NCI-H2081 treated with DMSO at 0.1 percent for 48 hours (cell line): ENCODE measurements at places on chromosomes 2 and 18.

- DNase-seq = no peak
These were observed 2.9 kb upstream of the SEMA4C start for GRCh38 chr2:96872591-96873349.

- no peak for DNase-seq
These were observed 104.4 kb downstream of the LIPG start for GRCh38 chr18:49666045-49666775.

DNA sequence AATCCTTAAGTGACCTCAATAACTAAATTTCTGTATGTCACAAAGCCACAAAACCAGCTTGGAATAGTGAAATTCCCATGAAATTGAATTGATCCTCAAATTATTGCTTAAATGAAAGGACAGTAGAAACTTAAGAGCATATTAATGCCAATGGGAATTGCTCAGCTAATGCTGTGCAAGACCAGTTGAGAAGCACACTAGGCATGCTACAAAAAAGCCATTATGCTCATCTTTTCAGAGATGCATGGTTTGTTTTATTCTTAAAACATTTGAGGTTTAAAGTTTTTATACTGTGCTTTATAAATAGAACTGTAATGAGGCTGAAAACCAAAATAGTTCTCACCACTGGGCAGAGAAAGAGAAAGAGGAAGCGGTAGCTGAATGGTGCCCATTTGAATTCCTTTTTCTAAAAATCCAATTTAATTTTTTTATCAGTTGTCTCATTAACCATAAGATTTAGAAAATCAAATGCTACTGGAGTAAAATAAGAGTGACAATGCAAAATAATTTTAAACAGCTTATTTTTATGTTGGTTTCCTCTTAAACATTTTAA is 98.6 kb downstream of the LNPK start:
- DNase-seq = no peak

DNA sequence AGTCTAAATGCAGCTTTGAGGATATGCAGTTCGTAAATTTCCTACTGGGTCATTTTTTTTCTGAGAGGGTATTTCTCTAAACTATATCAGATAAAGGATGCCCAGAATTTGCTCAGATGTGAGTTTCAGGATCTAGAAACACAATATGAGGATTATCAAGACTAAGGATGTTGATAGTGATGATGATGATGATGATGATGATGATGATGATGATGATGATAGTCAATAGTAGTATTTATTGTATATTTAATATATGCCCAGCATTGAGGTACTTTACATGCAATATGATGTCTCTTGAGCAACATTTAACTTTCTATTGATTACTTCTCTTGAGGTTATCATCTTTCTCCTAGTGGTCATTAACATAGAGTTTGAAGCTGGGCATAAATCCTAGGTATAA is 222.1 kb upstream of the NRP2 start:
- DNase-seq = no peak

DNA sequence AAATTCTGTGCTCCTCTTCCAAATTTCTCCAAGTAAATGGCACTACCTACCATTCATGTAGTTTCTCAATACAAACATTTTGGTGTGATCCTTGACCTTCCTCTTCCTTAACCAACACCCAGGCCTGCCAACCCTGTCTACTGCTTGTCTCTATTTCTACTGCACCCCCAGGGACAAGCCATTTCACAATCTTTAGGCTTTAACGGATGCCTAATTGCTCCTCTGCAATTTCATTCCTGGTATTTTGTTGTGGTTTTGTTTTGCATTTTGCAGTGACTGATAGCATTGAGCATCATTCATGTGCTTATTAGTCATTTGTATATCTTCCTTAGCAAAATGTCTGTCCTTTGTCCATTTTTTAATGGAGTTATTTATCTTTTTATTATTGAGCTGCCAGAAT is 10.0 kb downstream of the FAP start:
- no peak for DNase-seq

- no peak for DNase-seq
These were observed 7.6 kb downstream of the TRIP12 start for GRCh38 chr2:229914171-229914570.

DNA sequence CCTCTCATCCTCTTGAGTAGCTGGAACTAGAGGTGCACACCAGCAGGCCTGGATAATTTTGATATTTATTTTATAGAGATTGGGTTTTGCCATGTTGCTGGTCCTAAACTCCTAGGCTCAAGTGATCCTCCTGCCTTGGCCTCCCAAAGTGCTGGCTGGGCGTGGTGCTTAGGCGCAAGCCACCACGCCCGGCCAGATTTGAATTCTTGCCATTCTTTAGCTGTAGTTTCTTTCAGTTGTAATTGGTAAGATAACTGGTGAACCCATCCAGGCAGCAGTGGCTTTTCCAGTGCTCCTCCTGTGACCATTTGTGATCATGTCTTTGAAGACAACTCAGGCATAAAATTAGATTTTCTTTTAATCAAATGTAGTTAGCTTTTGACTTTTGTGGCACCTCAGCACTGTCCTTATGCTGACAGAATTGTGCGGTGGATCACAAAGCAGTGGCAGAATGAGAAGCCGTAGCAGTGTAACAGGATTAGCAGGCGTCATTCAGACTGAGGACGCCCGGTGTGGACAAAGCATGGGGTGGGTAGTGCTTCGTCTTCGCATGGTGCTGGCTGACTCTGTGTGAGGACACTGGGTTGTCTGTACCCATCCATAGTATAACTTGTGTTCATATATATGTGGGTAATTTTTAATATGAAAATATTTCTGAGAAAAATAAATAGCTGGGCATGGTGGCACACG is 30.0 kb upstream of the TOGARAM2 start:
- no peak for DNase-seq

DNA sequence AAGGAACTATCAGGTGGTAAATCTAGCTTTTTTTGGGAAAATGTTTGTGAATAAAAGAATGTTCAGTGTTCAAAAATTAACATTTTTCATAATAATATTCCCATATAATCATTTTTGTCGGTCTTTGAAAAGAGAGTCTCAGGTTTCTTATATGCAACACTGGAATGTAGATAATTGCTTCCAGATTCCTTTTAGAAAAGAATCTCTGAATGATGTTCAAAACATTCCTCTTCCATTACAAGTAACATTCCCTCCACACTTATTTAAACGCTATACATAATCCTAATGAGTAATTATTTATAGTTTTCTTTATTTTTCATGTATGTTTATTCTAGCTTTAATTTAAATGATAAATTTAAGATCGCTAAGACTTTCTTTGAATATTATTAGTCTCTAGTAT is 7.0 kb downstream of the ZSWIM2 start:
- DNase-seq = no peak

GRCh38 chr18:46591783-46592391 is 65.1 kb downstream of the LOXHD1 start:
- no peak for DNase-seq

GRCh38 chr2:105928563-105928962 is 183.9 kb downstream of the NCK2 start:
- DNase-seq = no peak

GRCh38 chr18:4391859-4392258 is 63.2 kb downstream of the DLGAP1 start:
- DNase-seq = no peak

DNA sequence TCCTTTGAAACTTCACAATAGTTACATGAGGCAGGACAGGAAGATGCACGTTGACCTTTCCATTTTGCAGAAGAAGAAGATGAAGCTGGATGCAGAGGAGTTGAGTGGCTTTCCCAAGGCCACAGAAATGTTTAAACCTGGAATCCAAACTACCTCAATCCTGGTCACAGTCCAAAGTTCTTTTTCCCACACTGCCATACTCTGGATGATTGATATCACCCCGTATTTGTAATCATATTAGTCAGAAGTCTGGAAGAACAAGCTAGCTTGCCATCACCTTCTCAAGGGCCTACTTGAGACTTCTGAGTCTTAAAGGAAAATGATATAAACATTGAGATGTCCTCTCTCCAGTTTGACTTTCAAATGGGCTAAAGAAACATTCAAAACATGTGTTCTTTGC is 190.1 kb downstream of the LNPK start:
- DNase-seq = no peak

GRCh38 chr2:55452879-55453278 is 33.2 kb upstream of the CCDC88A start:
- no peak for DNase-seq

- no peak for DNase-seq
These were observed 64.2 kb downstream of the NPAS2 start for GRCh38 chr2:100884145-100884621.

DNA sequence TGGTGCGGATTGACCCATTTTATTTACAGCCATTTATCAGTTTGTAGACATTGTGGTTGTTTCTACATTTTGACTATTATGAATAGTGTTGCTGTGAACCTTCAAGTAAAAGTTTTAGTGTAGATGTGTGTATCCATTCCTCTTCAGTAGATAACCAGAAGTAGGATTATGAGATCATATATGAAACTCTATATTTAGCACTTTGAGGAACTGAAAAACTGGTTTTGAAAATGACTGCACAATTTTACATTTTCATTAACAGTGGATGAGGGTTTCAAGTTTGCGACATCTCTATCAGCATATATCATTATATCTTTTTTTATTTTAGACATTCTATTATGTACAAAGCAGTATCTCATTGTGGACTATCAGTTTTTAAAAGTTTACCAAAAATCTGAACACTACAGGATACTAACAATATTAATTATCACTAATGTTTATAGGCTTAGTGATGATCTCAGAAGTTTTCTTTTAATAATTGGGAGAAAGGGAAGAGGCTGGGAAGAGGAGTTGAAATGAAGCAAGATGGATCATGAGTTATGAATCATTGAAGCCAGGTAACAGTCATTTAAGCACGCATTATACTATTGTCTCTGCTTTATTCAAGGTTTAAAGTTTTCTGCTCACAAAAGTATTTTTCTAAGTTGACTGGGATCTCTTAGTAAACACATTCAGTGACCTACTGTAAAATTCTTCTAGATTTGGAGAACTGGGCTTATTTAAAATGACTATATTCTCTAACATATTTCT is 329.0 kb upstream of the LRATD1 start:
- no peak for DNase-seq

DNA sequence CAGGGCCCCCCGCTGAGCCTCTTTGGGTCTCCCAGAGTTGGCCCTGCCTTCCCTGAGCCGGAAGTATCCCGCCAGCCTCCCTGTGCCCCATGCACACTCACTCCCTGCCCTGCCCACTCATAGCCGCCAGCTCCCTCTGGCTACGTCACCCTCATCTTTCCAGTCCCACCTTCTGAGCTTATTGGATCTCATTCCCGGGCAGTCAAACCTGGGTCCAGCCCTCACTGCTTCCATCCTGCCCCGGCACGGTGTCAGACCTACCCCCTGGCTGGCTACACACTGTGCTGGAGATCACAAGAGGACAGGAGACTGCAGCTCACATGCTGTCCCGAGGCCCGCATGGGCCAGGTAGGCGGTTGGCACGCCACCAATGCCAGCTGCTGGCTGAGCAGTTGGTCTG is 147.2 kb downstream of the ASB1 start:
- no peak for DNase-seq

GRCh38 chr2:148888003-148888501 is 13.0 kb downstream of the KIF5C start:
- peak; percentile 50 for DNase-seq

GRCh38 chr18:25734336-25734735 is 356.1 kb downstream of the SS18 start:
- no peak for DNase-seq

DNA sequence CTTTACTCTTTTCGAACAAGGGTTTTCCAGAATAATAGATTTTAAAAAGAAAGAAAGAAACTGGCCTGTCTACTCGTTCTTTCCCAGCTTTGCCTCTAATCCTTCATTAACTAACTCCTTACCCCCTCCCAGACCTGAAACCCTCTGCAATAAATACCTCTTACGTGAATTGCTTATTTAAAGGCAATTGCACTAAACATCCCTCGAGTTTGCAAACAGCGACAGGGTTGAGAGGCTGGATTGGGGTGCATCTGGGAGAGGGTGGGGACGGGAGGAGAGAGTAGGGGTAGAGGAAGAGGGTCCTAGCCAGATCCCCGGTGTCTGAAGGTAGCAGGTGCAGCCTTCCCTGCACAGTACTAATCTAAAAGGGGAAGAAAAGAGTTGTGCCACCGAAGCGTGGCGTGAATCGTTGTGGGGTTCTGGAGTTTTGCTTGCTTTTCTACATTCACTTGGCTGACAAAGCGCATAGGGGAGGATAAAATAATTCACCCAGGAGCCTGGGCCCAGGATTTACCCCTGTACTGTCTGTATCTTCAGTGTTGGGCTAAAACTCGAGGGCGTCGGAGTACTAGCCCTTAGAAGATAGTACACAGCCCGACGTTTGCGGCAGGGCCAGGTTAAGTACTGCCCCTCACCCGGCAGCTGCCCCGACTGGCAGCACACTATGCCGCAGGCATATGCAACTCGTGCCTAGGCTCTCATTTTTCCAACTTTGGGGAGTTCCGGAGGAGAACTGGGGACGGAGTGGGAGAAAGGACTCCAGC is 1.9 kb upstream of the NEUROD1 start:
- DNase-seq = no peak

DNA sequence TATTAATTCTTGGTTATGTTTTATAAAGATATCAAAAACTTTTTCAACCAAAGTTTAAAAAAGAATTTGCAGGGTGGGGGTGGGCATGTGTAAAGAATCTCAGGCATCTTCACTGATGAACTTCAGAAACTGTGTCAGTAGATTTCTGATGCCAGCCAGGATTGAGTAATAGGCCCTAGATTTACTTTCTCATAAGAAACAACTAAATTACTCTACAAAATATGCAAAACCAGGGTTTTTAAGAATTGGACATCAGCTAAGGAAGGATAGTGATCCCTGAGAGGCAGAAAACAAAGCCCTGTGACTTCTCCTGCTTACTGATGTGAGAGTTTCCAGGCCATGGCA is 11.9 kb upstream of the IL1R1 start:
- no peak for DNase-seq

- DNase-seq = no peak
These were observed 1045.2 kb upstream of the NRXN1 start for GRCh38 chr2:52077159-52077558.

GRCh38 chr2:47783486-47784351 is 774 bp downstream of the MSH6 start:
- peak; percentile 20 for DNase-seq

GRCh38 chr18:12589448-12589847 is 68.5 kb downstream of the SPIRE1 start:
- no peak for DNase-seq

DNA sequence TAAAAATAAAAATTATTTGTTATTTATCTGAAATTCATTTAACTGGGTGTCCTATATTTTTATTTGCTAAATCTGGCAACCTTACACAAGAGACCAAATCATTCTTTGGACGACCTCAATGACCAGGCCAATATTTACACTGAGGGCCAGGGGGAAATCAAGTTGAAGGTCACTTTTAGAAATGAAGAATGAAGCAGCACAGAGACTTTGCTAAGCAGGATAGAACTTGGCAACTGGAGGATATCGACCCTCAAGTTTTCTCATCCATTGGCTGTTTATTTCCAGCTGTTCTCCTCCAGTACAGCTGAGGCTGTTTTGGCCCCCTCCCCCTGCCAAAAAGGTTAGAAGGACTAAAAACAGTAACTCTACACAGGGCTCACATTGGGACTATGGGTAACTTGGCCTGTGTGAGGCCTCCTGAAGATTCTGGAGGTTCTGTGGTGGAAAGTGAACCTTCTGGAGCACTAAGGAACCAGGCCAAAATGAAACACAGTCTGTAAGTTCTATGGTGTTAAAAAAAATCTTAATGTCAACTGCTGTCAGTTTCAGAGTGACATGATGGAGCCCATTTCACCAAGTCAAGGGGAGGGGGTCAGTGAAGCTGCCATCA is 32.2 kb upstream of the ZFP36L2 start:
- DNase-seq = no peak

- no peak for DNase-seq
These were observed 216.8 kb downstream of the UBE2E3 start for GRCh38 chr2:181197140-181197760.
